ENCODE measurements at places on chromosomes 2 and 18.

DNA sequence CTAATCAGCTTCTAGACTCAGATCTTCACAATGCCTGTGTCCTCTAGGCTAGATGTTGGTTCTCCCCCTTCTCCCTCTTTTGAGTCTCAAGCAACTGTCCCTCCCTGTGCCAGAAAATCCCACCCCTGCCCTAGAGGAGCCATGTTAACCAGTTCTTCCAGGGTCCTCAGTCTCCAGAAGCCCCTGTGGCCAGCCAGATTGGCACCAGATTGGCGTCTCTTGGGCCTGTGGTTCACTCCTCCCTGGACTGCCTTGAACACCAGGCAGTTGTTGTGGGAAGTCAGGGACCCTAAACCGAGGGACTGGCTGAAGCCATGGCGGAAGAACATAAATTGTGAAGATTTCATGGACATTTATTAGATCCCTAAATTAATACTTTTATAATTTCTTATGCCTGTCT, 36.6 kb downstream of the CYP26B1 start:
- no peak for DNase-seq

GRCh38 chr2:183729380-183729779, 605.1 kb downstream of the NUP35 start:
- no peak for DNase-seq

GRCh38 chr18:79490626-79491041, 94.9 kb downstream of the NFATC1 start:
- DNase-seq, result no peak

- no peak for DNase-seq
Measured at GRCh38 chr2:7027956-7028655, 110.9 kb downstream of the RNF144A start.

DNA sequence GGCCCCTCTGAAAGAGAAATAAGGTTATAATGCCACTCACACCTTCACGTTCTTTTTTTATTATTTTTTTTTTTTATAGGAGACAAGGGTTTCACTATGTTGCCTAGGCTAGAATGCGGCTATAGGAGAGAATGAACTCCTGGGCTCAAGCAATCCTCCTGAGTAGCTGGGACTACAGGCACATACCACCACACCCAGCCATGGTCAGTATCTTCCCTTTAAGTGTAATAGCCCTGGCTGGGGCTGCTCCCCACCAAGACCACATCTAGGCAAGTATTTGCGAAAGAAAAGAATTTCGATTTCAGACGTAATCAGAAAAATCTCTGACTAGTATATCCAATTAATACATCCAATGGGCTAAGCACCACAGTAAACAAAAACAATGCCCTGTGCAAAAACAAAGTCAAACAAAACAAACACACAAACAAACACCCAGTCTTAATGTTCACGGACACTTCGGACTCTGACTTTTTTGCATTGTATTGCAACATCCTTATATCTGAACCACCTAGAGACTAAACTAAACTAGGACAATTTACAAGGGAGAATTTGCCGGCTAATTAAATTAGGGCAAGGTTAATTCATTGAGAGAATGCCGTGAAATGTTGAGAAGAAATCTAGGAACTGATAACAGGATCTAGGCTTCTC, 49.6 kb upstream of the TLK1 start:
- DNase-seq, result no peak

GRCh38 chr2:201572846-201573508, 70.3 kb downstream of the TMEM237 start:
- DNase-seq, result no peak

DNA sequence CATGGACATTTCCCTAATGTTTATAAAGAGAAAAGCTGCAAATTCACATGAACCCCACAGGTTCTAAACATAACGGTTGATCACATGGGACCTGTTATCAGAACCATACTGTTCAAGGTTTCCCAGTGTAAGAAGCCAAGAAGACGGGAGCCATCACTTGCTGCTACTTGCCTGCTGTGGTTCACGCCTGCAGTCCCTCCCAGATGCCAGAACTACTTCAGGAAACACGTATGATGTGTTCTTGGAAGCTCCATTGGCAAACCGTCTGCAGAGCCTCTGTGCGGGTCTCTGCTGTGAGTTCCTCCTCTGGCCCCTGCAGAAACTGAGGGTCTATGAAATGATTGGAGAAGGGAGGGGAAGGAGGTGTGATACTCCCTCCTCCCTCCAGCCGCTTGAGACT, 75.2 kb downstream of the CABLES1 start:
- no peak for DNase-seq

DNA sequence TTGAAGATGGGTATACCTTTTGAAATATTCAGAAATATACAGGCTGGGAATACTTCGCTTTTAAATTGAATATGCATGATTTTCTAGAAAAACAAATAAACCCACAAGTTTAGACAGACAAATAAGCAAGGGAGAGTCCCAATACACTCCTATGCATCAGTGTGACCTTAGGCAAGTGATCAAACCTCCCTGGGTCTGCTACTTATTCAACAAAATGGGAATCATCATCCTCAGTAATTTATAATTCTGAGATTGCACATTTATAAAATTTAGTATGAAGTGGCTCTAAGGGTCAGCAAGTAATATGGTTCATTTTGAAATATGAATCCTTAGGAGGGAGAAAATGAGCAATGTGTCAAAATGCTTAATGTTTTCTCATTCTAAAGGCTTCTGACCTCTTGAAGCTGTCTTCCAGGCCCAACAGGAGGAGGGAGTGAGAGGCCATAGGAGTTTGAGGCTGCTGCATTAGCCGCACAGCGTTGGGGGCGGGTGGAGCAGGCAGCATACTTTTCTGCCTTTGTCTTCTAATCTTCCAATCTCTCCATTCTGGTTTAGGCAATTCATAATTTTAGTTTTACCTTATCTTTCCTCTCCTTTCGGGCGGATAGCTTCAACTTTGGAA, 155.1 kb downstream of the TRIB2 start:
- no peak for DNase-seq

DNA sequence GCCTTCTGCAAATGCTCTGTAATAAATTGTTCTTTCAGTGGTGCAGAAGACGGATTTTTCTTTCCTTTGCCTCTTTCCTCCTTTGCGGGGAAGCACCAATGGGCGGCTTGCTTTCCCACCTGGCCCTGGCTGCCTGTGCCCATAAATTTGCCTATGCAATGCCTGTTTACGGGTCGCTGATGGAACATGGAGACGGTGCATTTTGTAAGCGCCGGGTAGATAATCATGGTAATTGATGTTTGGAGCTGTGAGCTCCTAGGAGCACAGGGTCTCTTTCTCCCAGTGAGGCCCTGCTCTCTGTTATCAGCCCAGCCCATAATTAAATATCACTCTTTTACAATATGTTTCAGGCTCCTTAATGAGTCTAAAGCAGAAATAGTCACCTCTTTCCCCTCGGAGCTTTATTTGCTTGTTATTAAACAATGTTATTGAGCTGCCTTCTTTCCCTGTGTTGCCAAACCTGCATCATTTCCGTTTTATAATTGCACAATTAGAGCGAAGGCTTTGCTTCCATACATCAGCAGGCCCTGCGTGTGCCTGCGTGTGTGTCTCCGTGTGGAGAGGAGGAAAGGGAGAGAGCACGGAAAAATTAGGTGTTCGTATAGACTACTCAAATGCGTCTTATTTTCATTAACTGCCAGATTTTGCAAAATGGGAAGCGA, 437.4 kb upstream of the POU3F3 start:
- no peak for DNase-seq

DNA sequence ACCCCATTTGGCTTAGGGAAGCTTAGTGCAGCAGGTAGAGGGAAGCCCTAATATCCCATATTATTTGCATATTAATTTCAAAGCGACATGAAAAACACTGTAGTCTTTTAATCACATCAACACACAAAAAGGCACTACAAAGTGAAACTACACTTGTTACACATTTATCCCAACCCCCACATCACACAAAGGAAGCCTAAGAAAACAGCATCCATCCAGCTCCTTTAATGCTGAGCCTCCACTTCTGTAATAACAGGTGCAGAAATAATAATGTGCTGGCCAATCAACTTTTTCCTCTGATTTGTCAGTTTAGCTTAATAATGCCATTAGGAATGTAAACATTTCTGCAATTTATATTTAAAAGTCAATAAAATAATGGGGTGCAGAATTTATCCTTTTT, 274.0 kb downstream of the TCF4 start:
- no peak for DNase-seq

GRCh38 chr2:120794716-120795115, 59.0 kb downstream of the GLI2 start:
- no peak for DNase-seq

- no peak for DNase-seq
Measured at GRCh38 chr2:28339516-28340175, 53.0 kb upstream of the FOSL2 start.

DNA sequence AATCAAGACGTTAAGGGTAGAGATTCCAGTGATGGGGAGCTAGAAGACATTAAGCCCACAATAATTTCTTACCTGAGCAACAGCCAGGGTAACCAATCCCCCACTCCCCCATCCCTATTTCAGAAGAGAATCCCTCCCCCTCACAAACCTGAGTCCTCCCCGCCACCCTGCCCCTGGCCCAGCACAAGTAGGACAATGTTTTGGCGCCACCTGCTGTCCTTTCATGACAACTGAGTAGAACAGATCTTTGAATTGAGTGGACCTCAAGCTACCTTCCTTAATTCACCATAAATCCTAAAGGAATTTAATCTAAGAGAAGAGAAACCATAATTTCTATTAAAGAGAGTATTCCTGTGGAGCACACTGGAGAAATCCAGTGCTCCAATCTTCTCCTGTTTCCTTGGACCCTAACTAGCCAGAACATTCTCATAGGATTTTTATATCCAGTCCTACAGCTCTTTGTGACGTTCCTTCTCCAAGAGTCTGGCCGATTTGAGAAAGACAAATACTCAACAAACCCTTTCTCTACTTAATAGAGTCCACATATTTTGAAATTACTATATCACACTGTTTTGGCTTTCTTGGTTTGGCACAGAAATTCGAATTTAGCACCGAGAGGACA, 41.1 kb downstream of the NHEJ1 start:
- DNase-seq, result peak; percentile 34

GRCh38 chr2:128584296-128584890, 265.7 kb upstream of the HS6ST1 start:
- no peak for DNase-seq

DNA sequence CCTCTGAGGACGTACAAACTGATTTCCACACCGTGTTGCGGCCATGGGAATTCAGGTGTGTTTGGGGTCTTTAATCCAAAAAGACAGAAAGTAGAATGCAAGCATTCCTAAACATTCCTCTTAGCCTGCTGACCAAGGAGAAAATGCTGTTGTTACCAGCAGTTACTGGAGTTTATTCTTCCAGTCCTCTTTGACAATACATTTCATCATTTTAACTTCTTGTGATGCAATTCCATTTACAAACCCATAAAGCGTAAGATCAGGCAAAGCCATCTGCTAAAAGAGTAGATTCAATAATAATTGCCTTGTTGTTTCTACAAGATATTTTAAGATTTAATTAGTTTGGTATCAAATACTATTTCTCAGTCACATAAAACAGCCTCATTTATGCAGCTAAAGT, 32.7 kb downstream of the SPIRE1 start:
- DNase-seq, result no peak
